Heart left ventricle (tissue), 16 donors: ENCODE measurements at places on chromosomes 7 and 10.

DNA sequence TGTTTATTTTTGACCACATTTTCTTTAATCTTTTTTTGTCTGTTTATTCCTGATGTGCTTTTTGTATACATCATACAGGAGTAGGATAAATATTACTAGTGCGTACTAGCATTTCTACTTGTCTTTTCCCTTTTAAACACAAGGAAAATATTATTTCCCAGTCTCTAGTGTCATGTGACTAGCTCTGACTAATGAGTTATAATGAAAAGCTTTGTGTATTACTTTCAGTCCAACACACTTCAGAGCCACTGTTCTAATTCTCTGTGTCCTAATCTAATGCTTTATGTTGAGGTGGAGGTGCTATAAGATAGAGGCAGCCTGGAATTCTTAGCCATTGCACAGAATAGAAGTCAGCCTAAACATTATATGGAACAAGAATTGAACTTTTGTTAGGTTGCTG is 65.0 kb upstream of the RAB18 start:
- DNase-seq = no peak

DNA sequence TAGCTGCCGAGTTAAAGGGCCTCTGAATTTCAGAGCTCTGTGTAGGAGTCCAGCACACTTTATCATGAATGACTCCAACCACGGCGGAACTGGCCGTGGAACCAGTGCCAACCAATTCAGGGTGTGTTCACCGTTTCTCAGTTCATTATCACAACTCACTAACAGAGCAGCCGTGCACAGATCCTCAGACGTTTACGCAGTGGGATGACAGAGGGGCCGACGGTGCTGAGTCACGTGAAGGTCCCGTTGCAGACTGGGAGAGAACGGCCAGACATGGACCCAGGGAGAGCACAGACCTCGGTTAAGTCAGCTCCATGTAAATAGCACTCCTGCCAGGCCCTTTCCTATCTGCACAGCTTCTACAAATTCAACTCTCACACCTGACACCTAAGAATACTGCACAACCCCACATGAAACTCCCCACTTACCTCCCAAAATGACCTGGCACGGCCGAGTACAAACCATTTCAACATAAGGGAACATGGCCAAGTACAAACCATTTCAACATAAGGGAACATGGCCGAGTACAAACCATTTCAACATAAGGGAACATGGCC is 95.5 kb downstream of the DIP2C start:
- DNase-seq = peak; percentile 70

- no peak for DNase-seq
Observed at GRCh38 chr7:43530553-43531410, 52.1 kb upstream of the STK17A start.

GRCh38 chr10:10787586-10787985 is 230.1 kb upstream of the CELF2 start:
- DNase-seq = no peak

DNA sequence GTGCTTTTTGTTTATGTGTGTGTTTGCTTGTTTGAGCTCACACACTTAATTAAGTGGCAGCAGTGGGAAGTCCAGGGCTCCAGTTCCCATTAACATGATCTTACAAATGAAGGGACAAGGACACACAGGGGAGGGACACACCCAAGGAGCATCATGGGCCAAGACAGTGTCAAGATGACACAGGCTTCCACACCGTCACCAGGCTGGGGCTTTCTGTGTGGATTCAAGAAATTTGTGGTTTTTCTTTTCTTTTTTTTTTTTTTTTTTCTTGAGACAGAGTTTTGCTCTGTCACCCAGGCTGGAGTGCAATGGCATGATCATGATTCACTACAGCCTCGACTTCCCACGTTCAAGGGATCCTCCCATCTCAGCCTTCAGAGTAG is 173.6 kb downstream of the KIAA1217 start:
- DNase-seq = no peak

DNA sequence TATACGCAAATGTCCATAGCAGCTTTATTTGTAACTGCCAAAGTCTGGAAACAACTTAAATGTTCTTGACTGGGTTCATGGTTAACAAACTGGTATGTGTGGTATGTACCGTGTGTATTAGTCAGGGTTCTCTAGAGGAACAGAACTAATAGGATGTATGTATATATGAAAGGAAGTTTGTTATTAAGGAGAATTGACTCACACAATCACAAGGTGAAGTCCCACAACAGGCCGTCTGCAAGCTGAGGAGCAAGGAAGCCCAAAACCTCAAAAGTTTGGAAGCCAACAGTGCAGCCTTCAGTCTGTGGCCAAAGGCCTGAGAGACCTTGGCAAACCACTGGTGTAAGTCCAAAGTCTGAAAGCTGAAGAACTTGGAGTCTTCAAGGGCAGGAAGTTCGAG is 66.8 kb downstream of the TMEM168 start:
- no peak for DNase-seq

- no peak for DNase-seq
Observed at GRCh38 chr10:60390224-60390626, 550 bp upstream of the ANK3 start.

GRCh38 chr10:92395271-92395670 is 104.3 kb downstream of the MARCHF5 start:
- no peak for DNase-seq

DNA sequence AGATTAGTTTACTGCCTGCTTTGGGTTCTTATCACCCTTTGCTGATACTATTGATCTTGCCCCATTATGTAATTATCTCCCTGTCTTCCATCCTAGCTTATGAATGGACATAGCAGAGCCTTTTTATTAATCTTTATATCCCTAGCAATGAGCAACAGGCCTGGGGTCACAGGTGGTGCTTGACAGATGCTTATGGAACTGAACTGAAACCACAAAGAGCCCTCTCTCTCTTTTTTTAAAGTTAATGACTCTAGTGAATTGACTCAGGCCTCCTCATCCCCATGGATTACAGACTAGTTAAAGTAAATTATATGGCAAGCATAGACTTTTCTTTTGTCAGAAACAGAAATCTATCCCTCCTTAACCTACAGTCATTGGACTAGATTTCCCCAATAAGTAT is 265.2 kb downstream of the PHTF2 start:
- DNase-seq = no peak

DNA sequence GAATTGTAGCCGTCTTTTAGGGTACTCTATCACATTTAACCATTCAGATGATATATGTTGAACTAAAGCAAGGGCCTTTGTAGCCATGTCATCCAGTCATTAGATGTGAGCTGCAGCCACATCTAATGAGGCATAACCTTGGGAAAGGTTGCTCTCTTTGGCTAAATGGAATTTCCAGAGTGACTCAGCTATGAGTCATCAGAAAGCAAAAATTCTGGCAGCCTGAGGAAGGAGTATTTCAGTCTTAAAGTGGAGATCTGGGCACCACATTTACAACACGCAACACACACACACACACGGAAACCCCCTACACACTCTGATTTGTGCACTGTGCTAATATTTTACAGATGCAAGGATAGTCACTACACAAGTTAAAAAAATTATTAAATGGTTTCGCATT is 176.9 kb upstream of the ZWINT start:
- DNase-seq = no peak

GRCh38 chr7:113013761-113014449 is 72.7 kb downstream of the GPR85 start:
- no peak for DNase-seq

DNA sequence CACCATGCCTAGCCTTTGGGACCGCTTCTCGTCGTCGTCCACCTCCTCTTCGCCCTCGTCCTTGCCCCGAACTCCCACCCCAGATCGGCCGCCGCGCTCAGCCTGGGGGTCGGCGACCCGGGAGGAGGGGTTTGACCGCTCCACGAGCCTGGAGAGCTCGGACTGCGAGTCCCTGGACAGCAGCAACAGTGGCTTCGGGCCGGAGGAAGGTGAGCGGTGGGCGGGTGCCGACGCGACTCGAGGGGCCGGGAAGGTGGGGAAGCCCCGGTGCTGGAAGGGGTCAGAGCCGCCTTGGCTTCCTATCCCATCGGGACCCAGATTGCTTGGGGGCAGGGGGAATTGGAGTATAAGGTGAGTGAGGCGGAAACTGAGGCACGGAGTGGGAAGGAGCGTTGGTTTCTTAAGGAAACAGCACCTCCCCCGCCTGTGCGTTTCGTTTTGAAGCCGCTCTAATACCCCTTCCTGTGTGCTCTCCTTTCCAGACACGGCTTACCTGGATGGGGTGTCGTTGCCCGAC is 547 bp downstream of the DDIT4 start:
- no peak for DNase-seq

GRCh38 chr7:94907811-94908322 is 473 bp downstream of the PPP1R9A start:
- no peak for DNase-seq

DNA sequence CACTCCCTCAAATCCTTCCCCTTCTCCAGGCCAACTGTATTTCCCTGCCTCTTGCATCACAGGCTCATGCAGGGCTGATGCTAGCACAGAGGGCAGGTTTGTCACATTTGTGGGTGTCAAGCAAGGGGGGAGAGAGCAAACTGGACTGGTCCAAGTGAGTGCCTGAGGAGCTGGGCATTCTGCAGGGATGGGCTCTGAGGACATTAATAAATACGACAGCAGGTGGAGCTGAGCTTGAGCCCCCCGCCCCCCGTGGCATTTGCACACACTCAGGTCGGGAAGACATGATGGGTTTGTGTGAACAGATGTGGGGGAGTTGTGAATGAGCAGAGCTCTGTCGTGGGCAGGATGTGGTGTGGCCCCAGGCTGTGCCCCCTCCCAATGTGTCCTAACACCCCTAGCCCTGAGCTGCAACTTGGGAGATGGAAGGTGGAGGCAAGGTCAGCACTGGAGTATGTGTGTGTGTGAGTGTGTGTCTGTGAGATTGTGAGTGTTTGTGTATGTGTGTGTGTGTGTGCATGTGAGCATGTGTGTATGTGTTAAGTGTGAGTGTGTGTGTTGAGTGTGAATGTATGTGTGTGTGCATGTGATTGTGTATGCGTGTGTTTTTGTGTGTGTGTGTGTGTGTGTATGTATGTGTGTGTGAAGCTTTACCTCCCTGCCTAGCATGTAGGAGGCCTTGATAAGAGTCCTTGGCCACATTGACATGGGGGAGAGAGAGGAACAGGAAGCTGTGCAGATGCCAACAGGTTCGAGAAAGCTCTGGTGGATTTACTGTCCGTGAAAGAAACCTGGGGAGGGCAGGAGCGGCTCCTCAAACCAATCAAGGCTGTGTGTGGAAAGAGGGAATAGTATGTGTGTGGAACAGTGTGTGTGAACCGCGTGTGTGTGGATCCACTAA is 9.1 kb downstream of the RASSF4 start:
- DNase-seq = no peak

GRCh38 chr7:16055263-16055976 is 365.9 kb downstream of the CRPPA start:
- DNase-seq = no peak
